ENCODE measurements at places on chromosomes 16 and 17. TPM values are rescaled to one million over a fixed set of nuclear protein-coding genes. Genes with fewer than 3 reads are reported as not detected.

DNA sequence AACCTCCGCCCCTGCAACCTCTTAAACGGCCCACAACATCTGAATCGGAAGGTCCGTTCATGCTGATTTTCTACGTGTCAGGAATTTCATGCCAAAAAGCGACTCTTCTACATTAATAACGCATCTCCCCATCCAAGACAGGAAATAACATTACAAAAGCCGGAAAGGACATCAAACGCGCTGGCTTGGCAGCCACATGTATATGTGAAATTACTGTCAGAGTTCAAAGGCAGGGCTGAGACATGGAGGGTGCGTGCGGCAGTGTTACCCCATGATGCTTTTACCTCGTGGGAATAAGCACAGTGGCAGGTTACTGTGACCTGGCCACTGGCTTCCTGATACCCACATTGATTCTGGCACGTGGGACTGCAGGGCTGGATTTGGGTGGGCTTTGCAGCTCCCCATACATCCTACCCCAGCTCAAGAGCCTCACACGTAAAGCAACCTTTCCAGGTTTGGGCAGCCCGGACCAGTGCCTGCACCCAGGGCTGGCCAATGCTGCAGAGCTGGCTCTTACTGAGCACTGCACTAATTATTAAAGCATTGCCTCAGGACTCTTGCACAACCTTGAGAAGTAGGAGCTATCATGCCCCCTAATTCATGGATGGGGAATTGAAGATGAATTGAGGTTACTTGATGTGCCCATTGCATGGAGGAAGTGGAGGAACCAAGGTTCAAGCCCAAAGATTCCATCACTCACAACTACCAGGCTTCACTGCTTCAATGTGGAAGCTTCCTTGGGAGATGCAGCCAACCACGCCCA, 120.6 kb upstream of the FOXF1 start:
- no peak overlapping the region for H3K27ac ChIP-seq
- no peaks in the 10 kb centered on the region for H3K4me1 ChIP-seq
- peaks cover 2% of the 10 kb centered on the region for H3K27me3 ChIP-seq
- H3K4me3 ChIP-seq = no peak overlapping the region

DNA sequence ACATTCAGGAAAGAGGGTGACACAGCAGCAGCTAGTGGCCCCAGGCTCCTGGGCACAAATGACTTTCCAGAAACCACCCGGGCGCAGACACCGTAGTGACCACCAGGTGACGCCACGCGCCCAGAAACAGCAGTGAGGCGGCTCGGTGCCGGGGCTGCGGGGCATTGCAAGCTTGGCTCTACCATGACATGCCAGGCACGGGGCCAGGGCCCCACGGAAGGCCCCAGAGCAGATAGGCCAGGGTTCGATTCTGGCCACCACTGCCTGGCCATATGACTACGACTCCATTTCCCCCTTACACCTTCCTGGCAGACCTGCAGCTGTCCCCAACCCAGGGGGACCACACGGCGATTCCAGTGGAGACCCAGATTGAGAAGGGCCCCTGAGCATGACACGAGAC, 6.7 kb downstream of the RHBDF1 start:
- peak; percentile 94 for DNase-seq
- H3K4me1 ChIP-seq = no peaks in the 10 kb centered on the region
- H3K36me3 ChIP-seq = no peaks in the 10 kb centered on the region
- H3K4me3 ChIP-seq = no peak overlapping the region
- H3K27ac ChIP-seq = no peak overlapping the region

GRCh38 chr16:69143116-69143515, 10.7 kb downstream of the UTP4 start:
- peaks cover 2% of the 10 kb centered on the region for H3K4me1 ChIP-seq
- no peaks in the 10 kb centered on the region for H3K27me3 ChIP-seq
- H3K4me3 ChIP-seq = no peak overlapping the region
- no peak overlapping the region for H3K27ac ChIP-seq
- peaks cover 67% of the 10 kb centered on the region for H3K36me3 ChIP-seq

DNA sequence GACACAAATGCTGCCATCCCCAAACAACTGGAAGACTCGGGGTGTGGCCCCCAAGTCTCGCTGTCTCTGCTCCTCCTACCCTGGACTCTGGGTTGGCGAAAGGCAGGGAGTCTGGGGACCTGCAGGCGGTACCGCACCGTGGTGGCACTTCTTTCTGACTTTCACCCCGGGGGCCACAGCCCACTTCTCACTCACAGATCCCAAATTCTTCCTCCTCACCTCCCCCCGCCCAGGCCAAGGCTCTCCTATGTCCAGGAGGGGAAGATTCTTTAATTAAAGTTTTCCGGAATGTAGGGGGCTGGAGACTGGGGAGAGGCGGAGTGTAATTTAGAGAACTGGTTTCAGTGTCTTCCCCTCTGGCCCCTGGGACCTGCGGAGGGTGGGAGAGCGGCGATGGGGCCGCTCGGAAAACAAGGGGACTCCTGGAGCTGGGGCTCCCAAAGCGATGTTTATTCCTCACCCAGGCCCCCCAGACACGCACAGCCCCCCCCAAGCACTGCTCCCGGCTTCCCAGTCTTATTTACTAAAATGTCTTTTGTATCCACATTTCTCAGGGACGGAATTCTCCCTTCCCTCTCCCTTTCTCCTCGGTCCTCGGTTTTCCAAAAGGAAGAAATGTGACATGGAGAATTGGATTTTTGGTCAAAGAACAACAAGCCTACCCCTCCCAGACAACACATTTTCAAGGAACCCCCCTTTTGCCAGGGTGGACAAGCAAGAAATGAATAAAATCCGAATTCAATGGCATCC, 1.2 kb downstream of the WNT3 start:
- no peak overlapping the region for H3K27ac ChIP-seq
- peaks cover 26% of the 10 kb centered on the region for H3K4me1 ChIP-seq
- H3K4me3 ChIP-seq = no peak overlapping the region
- H3K27me3 ChIP-seq = peaks cover 78% of the 10 kb centered on the region
- DNase-seq = no peak
- H3K36me3 ChIP-seq = no peaks in the 10 kb centered on the region

DNA sequence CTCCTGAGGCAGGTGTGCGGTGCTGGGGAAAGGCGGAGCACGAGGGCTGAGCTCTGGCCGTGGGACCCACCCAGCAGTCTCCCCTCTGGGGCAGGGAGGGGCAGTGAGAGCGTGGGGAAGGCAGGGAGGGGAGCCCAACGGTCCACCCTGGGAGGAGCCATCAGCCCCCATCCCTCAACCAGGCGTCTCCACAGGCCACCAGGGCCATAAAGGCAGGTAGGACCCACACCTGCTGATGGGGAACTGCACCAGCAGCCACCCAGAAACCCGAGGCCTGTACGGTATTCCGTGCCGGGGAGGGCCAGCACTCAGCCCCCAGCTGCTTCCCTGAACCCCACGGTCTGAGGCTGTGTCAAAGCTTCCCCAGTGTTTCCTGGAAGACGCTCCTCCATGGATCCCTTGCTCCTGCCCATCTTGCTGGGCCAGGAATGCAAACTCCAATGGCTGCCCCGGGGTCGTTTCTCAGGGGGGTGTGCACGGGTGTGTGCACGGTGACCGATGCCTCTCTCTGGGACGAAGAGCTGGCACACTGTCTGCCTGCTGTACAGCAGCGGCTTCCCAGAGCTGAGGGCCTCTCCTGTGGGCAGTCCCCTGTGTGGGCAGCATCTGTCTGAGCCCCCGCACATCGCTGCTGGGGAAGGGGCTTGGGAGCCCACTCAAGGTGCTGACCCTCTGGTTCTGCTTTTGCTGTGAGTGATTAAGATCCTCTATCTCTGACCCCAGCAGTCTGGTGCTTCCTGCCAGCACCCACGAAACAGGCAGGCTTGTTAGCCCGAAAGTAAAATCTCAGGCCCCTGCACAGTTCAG, 17.2 kb upstream of the METRNL start:
- H3K27ac ChIP-seq = no peak overlapping the region
- no peak for DNase-seq
- H3K27me3 ChIP-seq = no peaks in the 10 kb centered on the region
- no peaks in the 10 kb centered on the region for H3K4me1 ChIP-seq
- H3K36me3 ChIP-seq = no peaks in the 10 kb centered on the region
- no peak overlapping the region for H3K4me3 ChIP-seq

DNA sequence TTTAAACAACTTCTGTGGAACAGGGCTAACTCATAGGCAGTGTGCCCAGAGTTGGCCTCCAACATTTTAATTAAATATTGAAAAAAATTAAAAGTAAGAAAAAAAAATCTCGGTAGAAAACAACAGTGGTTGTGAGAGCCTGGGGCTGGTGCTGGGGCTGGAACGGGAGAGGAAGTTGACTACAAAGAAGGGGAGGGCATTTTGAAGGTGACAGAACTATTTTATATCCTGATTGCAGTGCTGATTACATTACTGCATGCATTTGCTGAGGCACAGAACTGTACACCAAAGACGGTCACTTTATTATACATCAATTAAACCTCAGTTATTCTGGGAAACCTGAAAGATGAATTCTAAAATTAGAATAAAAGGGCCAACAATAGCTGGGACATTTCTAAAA, 142.5 kb downstream of the PARN start:
- no peak overlapping the region for H3K4me3 ChIP-seq
- no peak for DNase-seq
- no peaks in the 10 kb centered on the region for H3K27me3 ChIP-seq
- peaks cover 22% of the 10 kb centered on the region for H3K4me1 ChIP-seq

- H3K4me1 ChIP-seq = peaks cover 2% of the 10 kb centered on the region
- H3K36me3 ChIP-seq = no peaks in the 10 kb centered on the region
- H3K27me3 ChIP-seq = no peaks in the 10 kb centered on the region
- no peak overlapping the region for H3K4me3 ChIP-seq
- H3K27ac ChIP-seq = no peak overlapping the region
- DNase-seq = no peak
Observed at GRCh38 chr17:4150096-4150495, 7.1 kb downstream of the CYB5D2 start.

DNA sequence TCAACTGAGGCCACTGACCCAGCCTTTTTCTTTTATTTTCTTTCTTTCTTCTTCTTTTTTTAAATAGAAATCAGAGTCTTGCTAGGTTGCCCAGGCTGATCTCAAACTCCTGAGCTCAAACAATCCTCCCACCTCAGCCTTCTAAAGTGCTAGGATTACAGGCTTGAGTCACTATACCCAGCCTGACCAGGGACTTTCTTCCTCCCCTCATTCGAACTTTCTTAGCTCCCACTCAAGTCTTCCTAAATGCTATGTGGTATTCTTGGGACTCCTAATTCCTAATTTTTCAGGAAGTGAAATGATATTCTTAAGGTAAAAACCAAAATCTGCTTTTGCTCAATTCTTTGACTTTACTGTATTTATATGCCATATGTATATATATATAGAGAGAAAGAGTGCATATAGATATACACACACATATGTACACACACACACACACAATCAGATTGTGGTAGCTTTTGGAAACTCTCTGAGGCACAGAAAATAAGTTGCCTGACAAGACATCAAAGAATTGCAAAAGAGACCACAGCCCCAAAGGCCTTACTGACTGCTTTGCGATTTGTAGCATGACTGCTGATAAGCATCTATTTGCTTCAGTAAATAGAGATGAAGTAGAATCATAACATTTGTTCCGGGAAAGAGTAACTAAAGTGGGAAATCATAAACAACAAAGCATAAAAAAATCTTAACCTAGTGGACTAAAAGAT, 9.5 kb upstream of the AMZ2 start:
- H3K27me3 ChIP-seq = no peaks in the 10 kb centered on the region
- DNase-seq = no peak
- no peaks in the 10 kb centered on the region for H3K36me3 ChIP-seq
- peak overlapping the region; percentile 78 for H3K4me3 ChIP-seq

DNA sequence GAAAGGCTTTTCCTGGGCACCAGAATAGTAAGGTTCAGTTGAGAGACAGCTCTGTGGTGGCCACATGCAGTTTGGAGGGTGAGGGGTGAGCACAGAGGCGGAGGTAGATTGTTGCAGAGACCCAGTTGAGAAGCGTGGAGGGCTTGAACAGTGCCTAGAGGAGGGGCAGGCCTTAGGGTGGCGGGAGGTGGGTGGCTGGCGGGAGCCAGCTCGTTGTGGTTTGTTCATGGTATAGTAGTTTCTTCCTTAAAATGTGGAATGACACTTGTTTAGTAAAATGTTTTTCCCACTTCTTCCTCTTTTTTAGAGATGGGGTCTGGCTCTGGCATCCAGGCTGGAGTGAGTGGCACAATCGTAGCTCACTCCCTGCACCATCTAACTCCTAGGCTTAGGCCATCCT, 14.2 kb downstream of the USP10 start:
- no peak overlapping the region for H3K4me3 ChIP-seq
- peaks cover 13% of the 10 kb centered on the region for H3K36me3 ChIP-seq
- H3K27ac ChIP-seq = no peak overlapping the region

DNA sequence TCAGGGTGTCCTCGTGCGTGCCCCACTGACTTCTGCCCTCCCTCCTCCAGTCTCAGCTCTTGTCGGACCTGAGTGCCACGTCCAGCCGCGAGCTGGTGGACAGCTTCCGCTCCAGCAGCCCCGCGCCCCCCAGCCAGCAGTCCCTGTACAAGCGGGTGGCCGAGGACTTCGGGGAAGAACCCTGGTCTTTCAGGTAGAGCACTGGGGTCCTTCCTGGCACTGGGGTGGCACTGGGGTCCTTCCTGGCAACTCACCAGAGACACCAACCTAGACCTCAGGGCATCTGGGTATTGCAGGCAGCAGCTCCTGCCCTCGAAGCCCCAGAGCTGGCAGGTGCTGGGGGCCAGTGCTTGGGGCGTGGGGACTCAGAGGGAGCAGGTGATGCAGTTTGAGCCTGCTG, 25.0 kb downstream of the SGSH start:
- peaks cover 3% of the 10 kb centered on the region for H3K27me3 ChIP-seq
- no peak for DNase-seq
- H3K36me3 ChIP-seq = no peaks in the 10 kb centered on the region
- no peak overlapping the region for H3K27ac ChIP-seq
- no peaks in the 10 kb centered on the region for H3K4me1 ChIP-seq
- no peak overlapping the region for H3K4me3 ChIP-seq

DNA sequence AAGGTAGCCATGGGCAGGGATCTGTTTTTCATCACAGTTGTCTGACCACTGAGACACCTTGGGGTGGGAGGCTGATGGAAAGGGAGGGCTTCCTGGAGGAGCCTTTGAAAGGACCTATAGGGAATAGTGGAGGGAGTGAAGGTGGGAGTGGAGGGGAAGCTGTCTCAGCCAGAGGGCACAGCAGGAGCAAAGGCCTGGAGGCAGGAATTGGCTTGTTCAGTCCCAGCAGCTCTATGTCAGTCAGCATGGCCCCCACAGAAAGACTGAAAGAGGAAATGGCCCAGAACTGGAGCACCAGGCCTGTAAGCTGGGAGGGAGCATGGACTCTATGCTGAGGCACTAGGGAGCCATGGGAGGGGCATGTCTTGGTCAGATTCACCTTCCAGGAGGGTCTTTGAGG, 12.8 kb upstream of the CBFB start:
- H3K27ac ChIP-seq = no peak overlapping the region
- H3K36me3 ChIP-seq = no peaks in the 10 kb centered on the region
- DNase-seq = no peak
- peaks cover 2% of the 10 kb centered on the region for H3K27me3 ChIP-seq
- peaks cover 17% of the 10 kb centered on the region for H3K4me1 ChIP-seq
- H3K4me3 ChIP-seq = no peak overlapping the region

GRCh38 chr17:2916461-2916860, 120.2 kb downstream of the RAP1GAP2 start:
- H3K27me3 ChIP-seq = no peaks in the 10 kb centered on the region
- no peak overlapping the region for H3K27ac ChIP-seq

- H3K4me1 ChIP-seq = peaks cover 48% of the 10 kb centered on the region
- H3K27ac ChIP-seq = no peak overlapping the region
- H3K36me3 ChIP-seq = peaks cover 10% of the 10 kb centered on the region
- no peaks in the 10 kb centered on the region for H3K27me3 ChIP-seq
- DNase-seq = no peak
- H3K4me3 ChIP-seq = no peak overlapping the region
Observed at GRCh38 chr17:17170346-17170985, 35.7 kb downstream of the PLD6 start.

Gene ABCC11
- total RNA-seq = 0.35 TPM

Gene NT5C3B
- total RNA-seq = 46.9 TPM

Gene PRSS53
- 4.0 TPM for total RNA-seq

Gene KRT33A
- not detected for total RNA-seq

Gene PPP1R27
- total RNA-seq = not detected

Gene MYCBPAP
- total RNA-seq = 1.4 TPM

Gene KRTAP3-1
- total RNA-seq = not detected

Gene C16orf89
- not detected for total RNA-seq

Gene KRT20
- not detected for total RNA-seq

All from activated CD4-positive, alpha-beta T cell treated with anti-CD3 and anti-CD28 coated beads for 36 hours (primary cell).